ENCODE measurements at places on chromosomes 6 and 20.

GRCh38 chr6:52074716-52075115, 12.7 kb downstream of the PKHD1 start:
- no peak for DNase-seq

GRCh38 chr6:104771258-104771832, 88.4 kb downstream of the HACE1 start:
- no peak for DNase-seq

DNA sequence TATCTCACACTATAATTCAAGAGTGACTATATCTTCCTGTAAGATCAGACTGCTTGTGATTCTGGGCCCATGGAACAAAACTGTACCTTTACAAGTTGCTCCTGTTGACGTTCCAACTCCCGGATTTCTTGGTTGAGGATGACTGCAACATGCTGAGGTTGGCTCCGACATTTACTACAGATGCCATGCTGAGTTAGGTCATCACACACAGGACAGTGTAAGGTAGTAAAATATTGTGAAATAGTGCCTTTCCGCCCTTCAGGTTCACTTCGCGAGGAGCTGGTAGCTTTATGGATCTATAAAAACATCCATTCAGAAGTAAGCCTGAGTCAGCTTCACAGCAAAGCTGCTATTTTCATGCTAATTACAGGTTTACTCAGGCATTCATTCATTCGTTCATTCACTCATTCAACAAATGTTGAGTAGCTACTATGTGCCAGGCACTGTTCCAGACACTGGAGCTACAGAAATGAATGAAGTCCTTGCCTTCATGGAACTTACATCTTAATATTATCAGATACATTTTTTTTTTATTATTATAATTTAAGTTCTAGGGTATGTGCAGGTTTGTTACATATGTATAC, 175.7 kb downstream of the REV3L start:
- no peak for DNase-seq

GRCh38 chr6:52013035-52013434, 74.4 kb downstream of the PKHD1 start:
- DNase-seq = peak; percentile 9

GRCh38 chr6:40599555-40599954, 12.4 kb upstream of the LRFN2 start:
- DNase-seq = no peak

DNA sequence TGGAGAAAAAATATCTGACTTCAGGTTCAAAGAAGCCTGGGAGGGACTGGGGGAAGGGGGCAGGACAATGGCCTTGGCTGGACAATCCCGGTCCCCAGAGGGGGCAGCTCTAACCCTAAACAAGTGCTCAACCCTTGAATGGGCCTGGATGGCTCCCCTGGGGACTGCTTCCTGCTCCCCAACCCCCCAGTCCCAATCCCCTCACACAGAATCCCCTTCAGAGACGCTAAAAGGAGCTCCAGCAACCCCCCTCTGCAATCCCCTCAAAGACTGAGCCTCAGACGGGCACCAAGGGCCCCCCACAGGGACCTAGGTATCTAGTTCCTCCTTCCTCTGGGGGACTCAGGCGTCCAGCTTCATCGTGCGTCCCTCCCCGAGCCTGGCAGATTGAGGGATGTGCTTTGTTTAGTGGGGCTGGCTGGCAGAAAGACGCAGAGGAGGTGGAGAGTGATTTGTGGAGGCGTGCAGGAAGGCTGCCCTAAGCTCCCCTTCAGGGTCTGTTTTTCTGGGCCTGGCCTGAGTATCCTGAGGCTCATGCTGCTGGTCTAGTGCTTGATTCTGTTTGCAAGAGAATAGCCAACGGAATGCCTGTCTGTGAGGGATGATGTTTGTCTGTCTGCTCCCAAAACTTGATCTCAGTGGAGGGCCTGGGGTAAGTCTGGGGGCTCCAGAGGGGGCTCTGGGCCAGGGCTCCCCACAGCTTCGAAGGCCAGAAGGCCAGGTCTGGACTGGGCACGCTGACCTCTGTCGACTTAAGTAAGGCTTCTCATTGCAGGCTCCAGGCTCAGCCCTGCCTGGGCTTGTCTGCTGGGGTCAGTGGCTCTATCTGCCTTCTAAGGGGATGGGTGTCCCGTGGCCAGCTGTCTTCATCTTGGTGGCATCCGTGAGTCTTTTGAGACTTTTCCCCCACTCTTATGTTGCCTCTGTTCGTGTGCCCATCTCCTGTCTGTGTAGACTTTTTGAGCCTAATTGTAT, 1.7 kb upstream of the POU5F1 start:
- DNase-seq = no peak

GRCh38 chr6:64732888-64733287, 974.1 kb downstream of the EYS start:
- no peak for DNase-seq

DNA sequence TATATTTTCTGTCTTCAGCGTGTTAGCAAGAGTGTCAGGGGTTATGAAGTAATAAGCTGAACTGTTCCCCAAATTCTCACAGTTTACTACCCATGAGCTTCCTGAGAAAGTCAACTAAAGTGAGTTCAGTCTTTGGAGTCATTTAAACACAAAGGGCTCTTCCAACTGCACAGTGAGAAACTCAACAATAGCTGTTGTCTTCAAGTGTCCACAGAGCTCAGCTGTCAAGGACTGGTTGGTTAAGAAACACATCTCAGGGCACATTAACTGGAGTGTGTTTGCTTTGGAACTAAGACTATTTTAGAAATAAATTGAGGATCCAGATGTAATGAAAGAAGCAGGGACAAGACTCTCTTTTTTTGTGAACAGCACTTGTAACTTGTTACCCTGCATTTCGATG, 241.4 kb upstream of the SOX4 start:
- DNase-seq = no peak

- peak; percentile 73 for DNase-seq
These were observed 278.2 kb upstream of the SUPT3H start for GRCh38 chr6:45655745-45656476.

GRCh38 chr6:119022796-119023195, 55.7 kb downstream of the FAM184A start:
- DNase-seq = no peak

DNA sequence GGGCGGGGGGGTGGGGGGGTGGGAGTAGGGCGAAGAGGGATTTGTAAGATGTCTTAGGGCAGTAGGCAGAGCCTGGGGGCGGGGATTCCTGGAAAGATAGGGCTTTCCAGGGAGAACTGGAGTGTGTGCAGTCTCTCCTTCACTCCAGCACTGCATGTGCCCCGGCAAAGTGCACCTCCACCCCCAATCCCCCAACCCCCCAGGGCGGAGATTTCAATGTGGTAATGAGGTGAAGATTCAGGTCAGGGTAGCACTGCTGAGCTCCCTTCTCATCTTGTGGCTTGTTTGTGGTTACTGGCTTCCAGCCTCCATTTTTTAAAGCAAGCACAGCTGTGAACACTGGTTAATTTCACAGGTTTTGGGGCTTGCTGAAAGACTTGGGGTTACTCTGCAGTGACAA, 5.9 kb downstream of the TMEM239 start:
- no peak for DNase-seq

DNA sequence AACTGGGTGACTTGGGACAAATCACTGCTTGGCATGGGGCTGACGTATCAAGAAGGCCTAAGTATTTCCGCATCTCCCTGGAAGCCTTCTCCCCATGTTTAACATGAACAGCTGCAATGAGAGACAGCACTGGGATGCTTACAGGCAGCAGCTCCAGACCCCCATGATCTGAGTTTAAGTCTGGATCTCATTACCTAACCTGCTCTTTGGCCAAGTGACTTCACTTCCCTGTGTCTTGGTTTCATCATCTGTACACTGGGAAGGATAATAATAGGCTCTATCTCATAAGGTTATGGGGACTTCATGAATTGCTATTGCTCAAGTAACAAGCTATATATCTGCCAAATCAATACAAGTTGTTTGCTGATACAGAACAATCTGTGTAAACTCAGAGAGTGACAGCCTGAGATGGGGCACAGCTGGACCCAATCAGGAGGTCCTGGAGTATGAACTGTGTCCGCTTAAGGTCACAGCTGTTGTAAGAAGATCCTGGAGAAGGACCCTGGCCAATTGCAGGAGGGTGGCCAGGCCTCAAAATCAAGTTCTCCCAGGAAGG, 56.0 kb downstream of the TGM2 start:
- DNase-seq = no peak

- DNase-seq = no peak
These were observed 48.9 kb upstream of the DEFB112 start for GRCh38 chr6:50098641-50098993.

- DNase-seq = no peak
These were observed 79.2 kb upstream of the RIPOR2 start for GRCh38 chr6:25014791-25015560.

GRCh38 chr6:119459207-119459974, 109.8 kb upstream of the MAN1A1 start:
- no peak for DNase-seq

- DNase-seq = peak; percentile 77
These were observed 8.1 kb upstream of the PFDN4 start for GRCh38 chr20:54199721-54200176.

DNA sequence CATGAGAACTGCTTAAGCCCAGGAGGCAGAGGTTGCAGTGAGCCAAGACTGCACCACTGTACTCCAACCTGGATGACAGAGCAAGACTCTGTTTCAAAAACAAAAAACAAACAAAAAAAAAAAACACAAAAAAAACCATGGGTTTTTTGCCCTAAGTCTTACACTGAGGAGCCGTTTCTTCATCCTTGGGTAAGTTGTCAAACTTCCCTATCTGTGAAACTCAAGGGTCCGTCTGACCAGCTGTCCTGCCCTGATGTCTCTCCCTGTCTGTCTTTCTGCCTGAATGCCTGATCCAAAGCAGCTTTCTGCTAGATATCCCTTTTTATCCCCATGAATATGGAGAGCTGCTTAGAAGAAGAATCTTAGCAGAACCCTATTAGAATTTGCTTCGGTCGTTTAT, 41.3 kb upstream of the CLDN20 start:
- no peak for DNase-seq

GRCh38 chr6:108222064-108222463, 38.8 kb downstream of the SNX3 start:
- no peak for DNase-seq

- DNase-seq = no peak
These were observed 11.2 kb downstream of the GNAS-AS1 start for GRCh38 chr20:58839474-58839874.

DNA sequence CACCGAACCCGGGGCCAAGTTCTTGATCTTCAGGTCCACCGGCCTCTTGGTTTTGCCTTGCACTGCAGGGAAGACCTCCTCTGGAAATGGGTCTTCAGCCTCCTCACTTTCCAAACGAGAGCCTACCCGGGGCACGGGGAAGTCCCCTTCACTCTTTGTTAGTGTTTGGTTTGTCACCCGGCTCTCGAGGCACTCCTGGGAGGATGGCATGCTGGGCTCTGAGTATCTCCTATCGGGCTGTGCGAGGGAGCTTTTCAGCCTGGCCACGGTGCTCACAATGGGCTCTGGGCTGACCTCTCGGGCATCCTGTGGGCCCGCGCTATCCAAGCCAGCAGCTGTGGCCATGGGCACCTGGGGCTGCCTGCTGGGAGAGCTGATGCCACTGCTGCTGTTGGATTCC, 8.1 kb downstream of the TAGAP start:
- no peak for DNase-seq

GRCh38 chr6:138856654-138857053, 60.8 kb downstream of the ECT2L start:
- no peak for DNase-seq

DNA sequence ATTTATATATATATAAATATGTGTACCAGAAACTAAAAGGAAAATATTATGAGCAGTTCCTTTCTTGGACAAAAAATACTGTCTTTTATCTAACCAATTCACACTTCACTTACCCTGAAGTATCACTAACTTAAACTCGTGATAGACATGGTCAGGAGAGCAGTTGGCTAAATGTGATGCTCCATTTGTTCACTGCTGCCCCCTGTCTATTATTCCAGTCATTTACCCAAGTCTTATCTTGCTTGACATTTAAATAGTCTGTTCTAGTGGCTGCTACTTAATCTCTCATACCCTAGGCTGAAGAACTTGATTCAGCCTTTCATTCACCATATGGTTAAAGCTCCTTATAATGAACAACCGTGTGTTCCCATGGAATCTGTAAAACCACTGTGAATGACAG, 789.6 kb upstream of the EYS start:
- no peak for DNase-seq

DNA sequence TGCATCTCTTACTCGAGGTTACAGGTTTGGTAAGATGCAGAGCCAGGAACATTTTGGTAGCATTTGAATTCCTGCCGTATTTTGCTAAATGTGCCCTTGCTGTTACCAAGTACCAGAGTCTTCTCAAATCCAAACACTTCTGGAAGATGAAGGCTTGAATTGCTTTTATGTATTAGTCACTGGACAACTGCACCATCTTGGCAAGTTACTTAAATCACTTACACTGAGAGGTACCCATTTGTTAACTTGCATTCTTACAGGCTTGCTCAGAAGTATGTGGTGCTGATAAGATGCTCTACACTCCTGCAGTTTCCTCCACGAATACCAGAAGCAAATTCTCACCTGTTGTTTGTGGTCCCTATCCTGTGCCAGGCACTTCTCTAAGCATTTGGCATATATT, 12.7 kb downstream of the IL22RA2 start:
- no peak for DNase-seq

DNA sequence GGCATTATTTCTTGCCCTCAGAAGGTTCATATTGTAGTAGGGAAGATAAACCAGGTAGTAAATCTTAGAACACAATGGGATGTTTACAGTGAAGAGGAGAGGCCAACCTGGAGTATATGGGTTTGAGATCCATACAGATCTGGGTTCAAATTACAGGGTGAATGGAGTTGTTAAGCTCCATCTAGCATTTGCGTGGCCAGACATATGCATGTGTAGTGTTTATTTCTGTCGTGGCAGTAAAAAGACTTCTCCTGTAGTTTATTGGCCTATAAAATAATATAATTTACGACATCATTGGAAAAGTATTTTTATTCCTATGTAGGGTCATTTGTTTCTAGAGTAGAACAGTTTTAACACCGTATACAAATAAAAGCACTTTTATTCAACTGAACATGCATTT, 25.2 kb upstream of the TULP4 start:
- no peak for DNase-seq

GRCh38 chr20:53708129-53708968, 114.7 kb upstream of the ZNF217 start:
- DNase-seq = peak; percentile 22

- DNase-seq = no peak
These were observed 111.5 kb upstream of the RPS6KA2 start for GRCh38 chr6:166738386-166739116.

DNA sequence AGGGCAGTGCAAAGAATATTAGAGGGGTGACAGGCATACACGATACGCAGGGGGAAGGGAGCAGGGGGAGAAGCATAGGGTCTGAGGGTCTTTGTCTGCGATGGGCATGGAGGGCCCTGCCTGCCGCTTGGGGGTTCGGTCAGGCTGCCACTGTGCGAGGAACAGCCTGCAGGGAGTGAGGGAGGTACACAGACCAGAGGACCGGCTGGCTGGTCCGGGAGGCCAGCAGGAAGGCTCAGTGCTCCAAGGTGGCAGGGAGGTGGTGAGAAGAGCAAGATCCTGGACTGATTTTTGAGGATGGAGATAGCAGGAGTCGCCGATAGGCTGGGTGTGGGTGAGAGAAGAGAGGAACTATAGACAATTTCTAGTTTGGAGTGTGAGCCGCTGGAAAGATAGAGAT, 338.4 kb downstream of the ZFAND3 start:
- no peak for DNase-seq

- DNase-seq = no peak
These were observed 134.2 kb downstream of the GMDS start for GRCh38 chr6:2111162-2111677.

Data from T1000 (cell line).